MCF 10A (cell line): ENCODE measurements at places on chromosomes 6 and 20. TPM values are rescaled to one million over a fixed set of nuclear protein-coding genes. Genes with fewer than 3 reads are reported as not detected.

Gene TMEM170B
- 0.70 and 1.1 TPM in 2 replicates for total RNA-seq

Gene ZDHHC14
- total RNA-seq = 3.2 and 4.6 TPM in 2 replicates

Gene ARMC12
- total RNA-seq = 2.3 and 2.6 TPM in 2 replicates

Gene RSPH3
- 13.1 and 14.5 TPM in 2 replicates for total RNA-seq

Gene ABCC10
- 25.6 and 25.9 TPM in 2 replicates for total RNA-seq

Gene HAO1
- not detected in 2 replicates for total RNA-seq

Gene ZC3H12D
- 0.29 TPM in 1 of 2 replicates, not detected in the other for total RNA-seq

Gene MDFI
- total RNA-seq = 39.1 and 59.1 TPM in 2 replicates

Gene HSF2
- 8.2 and 8.6 TPM in 2 replicates for total RNA-seq

Gene BYSL
- 45.0 and 58.0 TPM in 2 replicates for total RNA-seq

Gene C6orf141
- total RNA-seq = 29.9 and 37.0 TPM in 2 replicates

Gene MYBL2
- total RNA-seq = 16.4 and 44.3 TPM in 2 replicates

Gene HRH3
- total RNA-seq = not detected in 2 replicates

Gene CAP2
- total RNA-seq = 12.3 and 14.3 TPM in 2 replicates

Gene CHRNA4
- total RNA-seq = not detected in 2 replicates

Gene RGS17
- total RNA-seq = 2.5 and 3.7 TPM in 2 replicates

Gene SLPI
- 273 and 284 TPM in 2 replicates for total RNA-seq

Gene YIPF3
- 65.1 and 72.9 TPM in 2 replicates for total RNA-seq

Gene ADGB
- not detected in 2 replicates for total RNA-seq

Gene NOX3
- total RNA-seq = not detected in 2 replicates

Gene GGTLC1
- not detected in 2 replicates for total RNA-seq
